ENCODE measurements at places on chromosomes 5 and 9.
A peak's percentile ranks its signal among the peaks of the same experiment; 100 is the strongest.

- no peak for DNase-seq
Observed at GRCh38 chr5:94469894-94470329, 148.5 kb downstream of the KIAA0825 start.

- no peak for DNase-seq
Observed at GRCh38 chr9:73595036-73595545, 443.4 kb downstream of the ANXA1 start.

DNA sequence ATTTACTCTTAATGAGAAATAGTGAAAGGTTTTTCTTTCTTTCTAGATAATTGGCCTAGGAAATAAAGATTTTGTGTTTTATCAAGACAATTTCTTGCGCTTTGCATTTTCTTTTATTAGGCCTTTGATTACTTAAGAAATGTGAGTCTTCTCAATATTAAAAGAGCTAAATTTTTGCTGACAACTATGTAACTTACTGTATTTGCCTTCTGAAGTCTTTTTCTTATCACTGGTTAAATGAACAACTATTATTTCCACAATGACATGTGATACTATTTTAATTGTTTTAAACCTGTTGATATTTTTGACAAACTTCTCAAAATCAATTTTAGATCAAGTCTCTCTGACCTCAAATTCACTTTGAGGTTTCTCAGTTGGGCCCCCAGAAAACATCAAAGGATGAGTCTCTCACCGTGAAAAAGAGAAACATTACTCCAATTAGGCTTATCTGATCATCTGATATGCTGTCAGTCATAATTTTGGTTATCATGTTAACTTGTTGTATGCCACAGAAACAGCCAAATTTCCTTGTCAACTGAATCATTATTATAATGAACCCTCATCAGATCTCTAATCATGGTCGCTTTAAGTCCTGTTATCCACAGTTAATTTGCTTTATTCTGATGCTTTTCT, 48.8 kb downstream of the RAPGEF1 start:
- no peak for DNase-seq

- no peak for DNase-seq
Observed at GRCh38 chr5:176944268-176944667, 45.1 kb upstream of the HK3 start.

GRCh38 chr9:135050072-135050990, 37.1 kb upstream of the OLFM1 start:
- no peak for DNase-seq

DNA sequence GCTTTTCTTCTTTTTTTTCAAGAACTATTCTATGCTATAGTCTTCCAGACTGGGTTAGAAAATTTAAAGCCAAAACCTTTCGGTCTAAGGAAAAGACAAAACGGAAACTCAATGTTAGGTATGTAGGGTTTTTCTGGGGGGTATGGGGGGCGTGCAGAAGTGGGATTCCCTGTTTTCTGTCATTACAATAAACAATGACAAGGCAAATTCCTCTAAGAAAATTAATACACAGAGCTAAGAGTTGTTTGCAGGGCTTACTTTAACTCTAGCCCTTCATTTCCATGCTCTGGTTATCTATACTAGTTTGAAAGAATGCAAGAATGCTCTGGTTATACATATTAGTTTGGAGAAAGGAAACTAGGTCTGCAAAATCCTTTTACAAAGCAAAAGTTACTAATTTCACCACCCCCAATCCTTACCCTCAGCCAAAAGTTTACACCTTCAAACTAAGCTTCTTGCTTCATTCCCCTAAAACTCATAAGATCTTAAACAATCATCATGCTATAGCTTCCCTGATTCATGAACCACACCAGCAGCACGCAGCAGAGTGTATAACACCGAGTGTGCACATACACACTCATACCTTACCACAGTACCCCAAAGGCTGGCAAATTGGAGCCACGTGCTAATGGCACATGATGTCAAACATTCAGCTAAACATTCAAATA, 89.1 kb upstream of the NR5A1 start:
- no peak for DNase-seq

- no peak for DNase-seq
Observed at GRCh38 chr5:146796911-146797310, 81.6 kb downstream of the PPP2R2B start.

GRCh38 chr5:72347801-72348308, 27.7 kb downstream of the PTCD2 start:
- no peak for DNase-seq

DNA sequence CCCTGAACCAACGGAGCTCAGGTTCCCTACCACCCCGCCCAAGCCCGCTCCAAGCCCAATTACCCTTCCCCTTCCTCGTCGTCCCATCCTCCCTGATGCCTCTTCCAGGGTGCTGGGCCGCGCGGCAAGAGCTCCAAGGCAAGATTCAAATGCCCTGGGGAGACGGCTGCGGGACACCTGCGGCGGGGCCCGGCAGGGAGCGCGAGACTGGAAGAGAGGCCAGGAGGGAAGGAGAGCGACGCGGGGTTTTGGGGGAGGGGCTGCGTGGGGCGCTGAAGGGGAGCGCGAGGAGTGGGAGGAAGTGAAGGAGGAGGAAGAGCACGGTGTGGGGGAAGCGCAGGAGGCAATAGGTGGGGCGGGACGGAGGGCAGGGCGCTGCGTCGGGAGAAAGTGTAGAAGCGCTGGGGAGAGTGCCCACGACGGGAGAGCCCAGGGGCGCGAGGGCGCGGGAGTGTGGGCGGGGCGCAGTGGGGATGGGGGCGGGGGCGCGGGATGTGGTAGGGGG, 975 bp upstream of the NXNL2 start:
- DNase-seq, result no peak

GRCh38 chr9:99026956-99027298, 78.0 kb upstream of the TGFBR1 start:
- DNase-seq, result no peak

GRCh38 chr5:544675-545355, 20.6 kb upstream of the SLC9A3 start:
- DNase-seq, result no peak

- no peak for DNase-seq
Observed at GRCh38 chr9:97411440-97411788, 482 bp upstream of the TDRD7 start.

DNA sequence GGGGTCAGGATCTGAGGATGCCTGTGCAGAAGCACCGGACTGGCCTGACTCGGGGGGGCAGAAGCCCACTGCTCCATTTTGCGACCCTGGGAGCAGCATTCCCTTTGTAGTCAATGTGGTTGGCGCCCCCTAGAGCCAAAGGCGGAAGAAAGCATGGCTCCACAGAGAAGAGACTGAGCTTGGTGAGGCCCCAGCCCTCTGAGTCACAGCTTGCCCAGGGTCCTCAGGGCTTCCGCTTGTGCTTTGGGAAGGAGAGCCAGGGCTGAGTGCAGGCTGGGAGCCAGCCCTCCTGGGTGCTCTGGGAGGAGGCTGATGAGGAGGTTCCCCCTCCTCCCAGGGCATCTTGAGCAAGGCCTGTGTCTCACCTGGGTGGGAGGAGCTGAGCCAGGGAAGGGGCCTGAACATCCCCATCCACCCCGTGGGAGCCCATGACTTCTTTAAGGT, 5.5 kb upstream of the AQP3 start:
- DNase-seq, result peak; percentile 31

GRCh38 chr5:73095564-73096238, 24.7 kb upstream of the TMEM171 start:
- no peak for DNase-seq

- DNase-seq, result no peak
Observed at GRCh38 chr5:135578305-135578684, 496 bp downstream of the CXCL14 start.

DNA sequence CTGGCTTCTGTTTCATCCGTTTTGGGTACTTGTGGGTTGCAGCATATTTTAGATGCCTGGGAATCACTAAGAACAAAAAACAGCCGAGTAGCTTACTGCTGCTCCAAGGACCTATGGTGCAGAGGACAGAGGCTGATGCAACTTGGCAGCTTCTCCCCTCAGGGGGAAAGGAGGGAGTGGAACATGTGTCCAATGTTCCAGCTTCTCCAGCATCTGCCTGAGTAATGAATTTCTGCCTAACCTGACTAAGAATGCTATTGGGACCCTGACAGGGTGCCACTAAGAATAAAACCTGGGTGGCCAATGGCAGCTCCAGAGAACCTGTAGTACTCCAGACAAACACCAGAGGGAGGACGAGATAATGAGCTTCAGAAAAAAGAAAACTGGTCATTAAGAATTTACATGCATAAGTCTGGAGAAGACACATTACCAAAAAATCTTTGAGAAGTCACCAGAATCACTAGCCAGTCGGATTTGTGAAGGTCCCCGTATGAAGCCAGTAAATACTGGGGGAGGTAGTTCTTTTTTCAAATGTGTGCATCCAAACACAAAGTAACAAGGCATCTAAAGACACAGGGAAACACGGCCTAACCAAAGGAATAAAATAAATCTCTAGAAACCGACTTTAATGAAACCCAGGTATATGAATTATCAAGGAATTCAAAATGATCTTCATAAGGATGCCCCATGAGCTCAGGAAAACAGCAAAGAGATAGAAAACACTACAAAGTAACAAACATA, 293.5 kb downstream of the HINT1 start:
- no peak for DNase-seq

DNA sequence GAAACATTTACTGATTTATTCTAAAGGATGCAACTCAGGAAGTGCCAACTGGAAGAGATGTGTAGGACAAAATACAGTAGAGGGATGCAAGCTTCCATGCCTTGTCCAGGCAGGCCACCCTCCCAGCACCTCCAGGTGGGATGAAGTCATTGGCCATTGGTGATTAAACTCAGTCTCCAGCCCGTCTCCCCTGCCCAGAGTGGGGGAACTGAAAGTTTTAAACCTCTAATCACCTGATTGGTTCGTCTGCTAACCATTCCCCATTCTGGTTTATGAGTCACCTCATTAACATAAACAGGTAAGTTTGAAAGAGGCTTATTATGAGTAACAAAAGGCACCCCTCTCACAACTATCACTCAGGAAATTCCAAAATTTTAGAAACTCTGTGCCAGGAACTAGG, 8.1 kb downstream of the TNFAIP8 start:
- DNase-seq, result no peak

DNA sequence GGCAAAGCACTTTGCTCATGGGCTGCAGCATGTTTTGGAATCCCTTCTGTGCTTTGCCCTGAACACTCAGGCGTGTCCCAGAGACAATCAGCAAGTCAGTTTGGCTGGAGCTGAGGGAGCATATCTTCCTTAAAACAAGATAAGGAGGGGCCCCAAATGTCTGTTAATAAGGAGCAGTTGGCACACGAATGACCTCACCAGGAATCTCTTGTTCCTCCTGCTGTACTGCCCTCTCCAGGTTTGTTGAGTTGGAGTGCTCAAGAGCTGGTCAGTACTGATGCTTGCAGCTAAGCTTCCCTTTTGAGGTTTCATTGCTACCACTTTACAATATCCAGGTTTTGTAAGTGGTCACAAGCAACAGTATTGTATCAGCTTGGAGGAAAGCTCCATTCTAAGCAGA, 101.3 kb upstream of the EGFLAM start:
- no peak for DNase-seq

GRCh38 chr5:169768416-169768815, 131.3 kb downstream of the DOCK2 start:
- DNase-seq, result no peak

- DNase-seq, result no peak
Observed at GRCh38 chr9:107174441-107174840, 108.6 kb upstream of the RAD23B start.

- no peak for DNase-seq
Observed at GRCh38 chr5:89230178-89230577, 347.2 kb upstream of the MEF2C start.

DNA sequence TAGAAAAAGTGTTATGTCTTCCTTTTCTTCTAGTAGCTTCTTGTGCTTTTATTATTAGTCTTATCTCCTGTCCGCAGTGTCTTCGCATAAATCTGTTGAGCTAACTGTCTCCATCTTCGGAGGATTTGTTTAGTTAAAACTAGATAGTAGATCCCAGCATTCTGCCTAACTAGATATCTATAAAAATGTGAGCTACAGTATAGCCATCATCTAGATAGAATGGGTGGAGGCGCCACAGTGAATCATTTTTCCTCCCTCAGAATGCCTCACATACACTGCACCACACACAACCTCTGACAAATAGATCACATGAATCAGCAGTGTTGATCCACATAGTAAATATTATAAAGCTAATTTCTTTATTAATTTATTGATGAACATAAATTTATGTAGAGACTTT, 220.3 kb upstream of the GAS1 start:
- no peak for DNase-seq

GRCh38 chr9:83620841-83621636, 1.9 kb upstream of the IDNK start:
- DNase-seq, result no peak

DNA sequence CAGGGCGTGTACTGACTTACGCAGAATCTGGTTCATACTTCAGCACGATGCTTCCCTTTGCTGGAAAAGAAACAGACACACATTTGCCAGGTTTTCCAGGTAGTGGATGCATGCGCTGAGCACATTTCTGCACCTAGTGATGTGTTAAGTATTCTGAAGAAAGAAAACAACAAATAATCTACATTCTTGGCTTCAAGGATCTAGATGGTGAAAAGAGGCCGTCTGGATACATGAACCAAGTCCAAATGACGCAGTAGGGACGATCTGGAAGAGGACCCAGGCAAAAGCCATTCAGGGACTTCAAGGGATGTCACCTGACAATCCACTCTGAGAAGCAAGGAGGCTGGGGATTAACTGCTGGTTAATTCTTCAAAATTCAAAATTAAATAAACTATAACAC, 30.4 kb downstream of the NSUN2 start:
- no peak for DNase-seq

DNA sequence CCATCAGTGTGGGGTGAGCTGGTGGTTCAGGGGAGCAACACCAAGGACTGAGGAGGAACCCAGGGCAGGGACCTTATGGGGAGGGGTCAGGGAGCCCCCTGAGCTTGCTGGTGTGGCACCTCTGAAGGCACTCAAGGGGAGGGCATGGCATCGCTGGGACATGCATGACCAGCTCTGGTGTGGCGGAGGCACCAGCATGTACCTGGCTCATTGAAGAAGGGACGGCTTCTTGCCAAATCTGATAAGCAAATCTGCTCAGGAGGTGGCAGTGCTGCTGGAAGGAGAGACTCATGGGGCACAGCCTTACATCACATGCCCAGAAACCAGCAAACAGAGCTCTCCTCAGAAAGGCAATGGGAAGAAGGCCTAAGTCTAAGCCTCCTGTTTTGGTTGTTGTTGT, 421.8 kb downstream of the SEMA5A start:
- DNase-seq, result no peak

DNA sequence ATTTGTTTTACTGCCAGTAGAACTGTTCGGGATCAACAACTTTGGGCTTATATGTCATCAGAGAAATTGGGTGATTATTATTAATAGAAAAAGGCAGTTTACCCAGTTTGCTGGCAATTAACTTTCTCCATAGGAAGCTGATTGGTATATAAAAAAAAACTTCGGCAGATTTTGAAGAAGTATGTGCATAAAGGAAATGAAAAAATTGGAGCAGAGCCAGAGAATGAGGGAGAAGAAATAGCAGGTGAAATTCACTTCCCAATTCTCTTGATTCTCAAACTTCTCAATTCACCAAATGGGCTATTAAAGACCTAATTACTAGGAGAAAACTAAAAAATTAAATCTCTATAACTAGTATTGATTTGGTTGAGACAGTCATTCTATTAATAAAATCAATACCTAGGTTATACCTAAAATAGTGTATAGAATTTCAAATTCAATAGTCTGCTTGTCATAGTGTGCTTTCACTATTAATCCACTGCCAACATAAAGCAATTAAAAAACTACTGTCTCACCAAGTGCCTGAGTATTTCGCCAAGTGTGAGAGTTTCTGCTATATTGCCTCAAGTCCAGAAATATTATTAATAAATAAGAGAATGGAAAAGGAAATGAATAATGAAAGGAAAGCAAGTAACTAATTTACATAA, 47.5 kb downstream of the STX17 start:
- no peak for DNase-seq

- DNase-seq, result peak; percentile 61
Observed at GRCh38 chr5:69334793-69335268, 2.2 kb upstream of the CCDC125 start.
